NCI-H2029 (cell line): ENCODE measurements at places on chromosomes 5 and 9.

DNA sequence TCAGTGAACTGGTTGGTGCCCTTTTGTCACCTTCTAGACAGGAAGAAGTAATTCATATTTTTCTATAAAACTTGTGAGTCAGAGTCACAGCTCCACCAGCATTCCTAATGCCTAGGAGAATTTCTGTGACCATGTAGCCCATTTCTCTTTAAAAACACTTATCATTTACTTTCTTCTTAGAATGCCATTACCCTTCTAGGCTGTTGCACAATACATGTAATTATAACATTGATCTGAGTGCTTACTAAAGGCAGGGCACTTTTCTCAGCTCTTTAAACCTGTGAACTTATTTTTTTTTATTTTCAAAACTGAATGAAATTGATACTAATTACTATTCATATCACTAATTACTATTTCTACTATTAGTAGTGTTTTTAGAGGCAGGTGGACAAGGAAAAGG is 373.7 kb downstream of the TLE4 start:
- no peak for DNase-seq

DNA sequence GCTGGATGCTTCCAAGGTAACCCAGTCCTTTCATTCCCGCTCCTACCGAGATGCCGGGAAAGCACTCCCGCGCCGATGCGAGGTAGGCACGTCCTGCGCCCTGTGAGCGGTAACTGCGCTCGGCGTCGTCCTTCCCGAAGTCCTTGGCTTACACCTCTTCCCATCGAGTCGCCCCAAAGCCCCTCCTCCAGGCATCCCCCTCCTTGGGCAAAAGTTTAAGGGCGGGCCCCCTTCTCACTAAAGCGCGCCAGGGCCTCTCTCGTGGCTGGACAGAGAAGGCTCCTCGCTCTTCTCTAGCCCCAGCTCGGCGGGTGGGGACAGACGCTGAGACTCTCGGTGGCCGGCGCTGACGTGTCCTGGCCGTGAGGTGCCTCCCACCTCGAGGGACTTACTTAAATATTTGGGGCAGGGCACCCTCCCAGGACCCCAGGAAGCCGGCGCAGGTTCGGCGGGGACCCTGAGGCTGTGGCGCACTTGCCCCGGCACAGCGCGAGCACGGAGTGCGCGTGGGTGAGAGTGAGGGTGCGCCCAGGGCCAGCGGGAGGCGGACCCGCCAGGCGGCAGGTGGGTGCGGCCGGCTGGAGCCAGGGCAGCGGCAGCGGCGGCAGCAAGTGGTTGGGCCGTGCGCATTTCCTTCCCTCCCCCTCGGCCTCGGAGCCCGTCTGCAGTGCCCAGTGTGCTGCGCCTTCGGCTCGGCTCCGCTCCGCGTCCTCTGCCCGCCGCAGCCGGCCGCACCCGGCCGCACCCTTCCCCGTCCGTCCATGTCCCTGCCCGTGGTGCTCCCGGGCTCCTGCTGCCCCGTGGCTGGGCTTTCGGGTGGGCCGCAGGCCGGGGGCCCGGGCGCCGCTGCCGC is at the start of gene ENTREP1:
Gene ENTREP1 (plus strand): TSS at position 667 of the 853 bp plus-strand sequence. CDS start 95 bp downstream, at position 762.
- DNase-seq = peak; percentile 68

DNA sequence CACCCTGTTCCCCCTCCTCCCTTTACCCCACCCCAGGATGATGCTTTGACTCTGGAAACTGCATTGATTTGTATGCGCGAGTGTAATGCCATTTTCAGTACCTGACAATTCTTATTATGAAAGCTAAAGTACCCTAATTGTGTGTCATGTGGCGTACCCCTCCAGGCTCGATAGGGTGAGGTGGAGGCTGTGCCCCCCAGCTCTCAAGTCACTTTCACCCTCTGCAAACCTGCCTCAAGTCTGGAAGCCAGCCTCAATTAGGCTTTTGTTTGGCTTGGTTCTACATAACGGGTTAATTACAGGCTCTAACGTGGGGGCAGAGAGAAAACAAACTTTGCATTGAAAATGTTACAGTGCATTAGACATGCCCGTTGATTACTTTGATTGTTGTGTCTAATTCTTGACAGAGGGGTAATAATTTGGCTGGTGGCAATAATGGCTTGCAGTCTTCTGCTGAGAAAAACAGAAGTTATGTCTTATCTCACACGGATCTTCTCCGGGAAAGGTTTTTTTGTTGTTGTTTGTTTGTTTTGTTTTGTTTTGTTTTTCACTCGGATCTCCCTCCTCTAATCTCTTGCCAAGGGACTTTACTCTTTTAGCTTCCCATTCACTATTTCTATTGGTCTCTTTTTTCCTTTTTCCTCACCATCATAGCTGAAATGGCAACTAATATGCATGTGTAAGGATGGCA is 12.6 kb downstream of the ISL1 start:
- no peak for DNase-seq

DNA sequence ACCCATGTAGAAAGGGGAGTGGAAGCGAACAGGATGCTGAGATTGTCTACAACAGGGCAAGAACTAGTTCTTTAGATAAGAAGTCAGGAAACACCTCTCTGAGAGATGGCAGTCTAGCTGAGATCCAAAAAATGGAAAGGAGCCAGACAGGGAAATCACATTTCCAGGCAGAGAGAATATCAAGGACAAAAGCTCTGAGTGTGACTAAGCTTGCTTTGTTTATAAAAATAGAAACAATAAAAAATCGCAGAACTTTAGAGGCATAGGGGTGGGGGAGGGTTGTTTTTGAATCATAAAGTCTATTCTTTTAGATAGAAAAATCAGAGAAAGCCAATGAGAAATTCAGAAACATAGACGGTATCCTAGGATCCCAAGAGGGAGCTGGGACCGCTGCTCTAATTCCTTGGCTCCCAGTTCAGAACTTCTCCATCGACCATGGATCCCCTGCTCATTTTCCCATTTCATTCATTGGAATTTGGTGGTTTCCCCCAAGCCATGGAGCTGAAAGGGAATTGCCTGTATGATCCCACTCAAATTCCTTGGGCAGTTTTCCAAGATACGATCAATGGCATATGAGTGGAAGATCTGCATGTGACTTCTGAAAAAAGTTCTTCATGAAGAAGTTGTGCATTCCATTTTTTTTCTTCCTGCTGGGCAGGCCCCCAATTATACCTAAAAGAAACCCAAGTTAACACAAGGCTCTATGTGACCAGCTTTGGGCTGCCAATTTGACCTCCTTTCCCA is 182.0 kb downstream of the GRIA1 start:
- no peak for DNase-seq

DNA sequence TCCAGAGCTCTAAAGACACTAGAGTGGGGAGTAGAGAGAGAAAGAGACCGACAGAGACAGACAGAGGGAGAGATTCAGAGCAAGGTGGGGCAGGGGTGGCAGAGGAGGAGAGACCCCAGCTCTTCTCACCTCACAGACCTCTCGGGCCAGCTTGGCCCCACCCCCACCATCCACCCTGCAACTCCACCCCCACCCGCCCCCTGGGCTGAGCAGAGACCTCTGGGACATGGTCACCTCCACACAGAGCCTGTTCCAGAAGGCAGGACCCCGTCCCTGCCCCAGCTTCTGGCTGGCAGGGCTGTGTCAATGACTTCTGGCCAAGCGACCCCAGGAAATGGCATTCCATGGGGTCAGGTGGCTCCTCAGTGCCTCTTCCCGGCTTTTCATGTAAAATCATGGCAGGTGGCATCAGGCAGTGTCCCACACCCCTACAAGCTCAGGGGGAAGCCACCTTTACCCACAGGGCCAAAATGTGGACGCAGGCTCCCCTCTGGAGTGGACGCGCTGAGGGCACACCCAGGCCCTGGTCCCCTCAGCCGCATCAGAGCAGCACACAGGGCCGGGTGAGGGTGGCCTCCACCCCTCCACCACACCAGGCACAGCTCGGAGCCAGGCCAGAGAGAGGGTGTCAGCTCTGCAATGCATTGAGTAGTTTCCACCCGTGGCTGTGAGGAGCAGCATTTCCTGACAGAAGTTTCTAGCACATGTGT is 131.2 kb upstream of the LPCAT1 start:
- no peak for DNase-seq

DNA sequence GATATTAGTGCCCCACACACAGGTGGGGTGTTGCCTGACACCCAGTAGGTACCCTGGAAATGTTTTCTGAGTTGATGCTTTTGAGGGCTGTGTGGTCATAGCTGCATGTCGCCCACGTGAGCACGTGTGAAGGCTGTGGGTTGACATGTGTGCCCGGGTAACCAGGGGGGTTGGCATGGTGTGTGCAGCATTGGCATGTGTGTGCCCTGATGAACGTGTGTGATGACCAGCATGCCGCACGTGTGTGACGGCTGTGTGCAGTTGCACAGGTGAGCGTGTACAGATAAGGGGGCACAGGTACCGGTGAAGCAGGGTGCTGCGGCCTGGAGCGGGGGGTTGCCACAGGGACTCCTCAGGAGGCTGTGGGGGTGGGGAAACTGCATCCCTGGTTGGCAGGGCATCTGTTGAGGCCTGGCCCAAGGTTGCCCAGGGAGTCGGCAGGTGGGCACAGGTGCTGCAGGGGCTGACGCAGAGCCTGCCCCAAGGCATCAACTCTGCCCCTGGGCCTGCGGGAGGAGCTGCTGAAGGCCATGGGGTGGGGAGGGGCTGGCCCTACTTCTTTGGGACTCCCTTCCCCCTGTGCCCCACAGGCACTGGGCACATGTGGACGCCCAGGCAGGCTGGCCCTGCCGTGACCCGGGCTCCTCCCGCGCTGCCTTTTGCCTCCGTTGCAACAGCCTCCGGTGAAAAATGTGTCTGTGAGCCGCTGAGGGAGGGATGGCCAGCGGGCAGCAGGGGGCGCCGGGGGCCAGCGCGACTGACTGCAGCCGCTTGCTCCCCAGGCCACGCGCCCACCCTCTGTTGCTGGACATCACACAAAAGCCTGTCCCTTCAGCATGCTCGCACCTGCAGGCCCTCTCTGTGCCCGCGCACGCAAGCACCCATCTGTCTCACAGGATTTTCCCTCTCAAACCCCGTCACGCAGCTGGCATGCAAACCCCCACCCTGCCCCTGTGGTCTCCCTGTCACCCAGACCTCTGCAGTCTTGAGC is 2.2 kb downstream of the UNC5A start:
- no peak for DNase-seq

GRCh38 chr9:976943-977837 is 735 bp downstream of the DMRT3 start:
- peak; percentile 48 for DNase-seq

- DNase-seq = peak; percentile 55
Measured at GRCh38 chr5:77851176-77852067, 75.3 kb upstream of the TBCA start.

DNA sequence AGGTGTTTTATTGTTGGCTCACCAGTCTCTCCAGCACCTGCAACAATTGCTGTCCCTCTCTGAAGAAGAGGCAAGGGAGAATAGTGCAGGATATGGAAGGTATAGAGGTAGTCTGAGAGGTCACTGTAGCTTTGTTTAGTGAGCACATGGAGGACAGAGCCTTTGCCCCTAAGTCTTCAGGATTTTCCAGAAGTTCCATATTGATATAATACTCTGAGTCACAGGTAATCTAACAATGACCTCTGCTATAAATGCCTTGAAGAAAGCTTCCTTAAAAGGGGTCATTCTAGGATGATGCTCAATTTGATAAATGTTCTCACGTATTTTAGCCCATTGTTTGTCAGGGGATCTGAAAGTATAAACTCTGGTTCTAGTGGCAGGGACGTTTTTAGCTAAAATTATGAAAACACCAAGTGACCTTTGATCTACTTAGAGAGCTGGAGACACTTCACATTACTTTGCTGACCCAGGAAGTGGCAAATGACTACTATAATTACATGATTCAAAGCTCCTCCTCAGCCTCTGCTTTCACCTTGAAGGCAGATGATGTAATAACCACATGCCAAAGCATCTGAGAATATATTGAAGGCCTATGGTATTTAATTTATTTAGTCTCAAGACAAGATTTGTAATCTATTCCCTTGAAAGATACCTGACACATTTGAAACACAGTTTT is 366.9 kb upstream of the NUDT12 start:
- DNase-seq = no peak

- DNase-seq = peak; percentile 26
Measured at GRCh38 chr9:117247266-117247665, 167.6 kb downstream of the ASTN2 start.

DNA sequence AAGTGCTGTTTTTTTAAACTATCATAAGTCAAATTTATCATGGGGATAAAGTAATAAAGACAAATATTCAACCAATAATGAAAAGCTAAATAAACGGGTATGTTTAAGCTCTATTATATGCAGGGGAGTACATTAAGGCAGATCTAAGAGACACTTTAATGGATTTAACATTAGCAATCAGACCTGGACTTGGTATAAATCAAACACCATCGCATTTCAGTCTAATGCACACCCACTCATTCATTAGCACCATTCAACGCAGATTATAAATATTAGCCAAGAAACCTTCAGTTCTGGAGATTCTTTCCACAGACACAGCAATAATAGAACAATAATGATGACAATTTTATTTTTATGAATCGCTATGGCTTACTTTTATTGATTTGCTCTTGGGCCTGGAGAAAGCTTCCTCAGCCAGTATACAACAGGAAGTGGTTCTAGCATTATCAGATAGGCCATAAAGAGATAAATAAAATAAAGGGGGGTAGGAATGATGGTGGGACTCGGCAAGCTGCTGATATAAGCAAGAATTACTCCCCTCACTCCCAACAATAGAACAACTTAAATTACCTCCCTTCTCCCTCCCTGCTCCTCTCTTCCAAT is 172.2 kb downstream of the PSAT1 start:
- DNase-seq = no peak

DNA sequence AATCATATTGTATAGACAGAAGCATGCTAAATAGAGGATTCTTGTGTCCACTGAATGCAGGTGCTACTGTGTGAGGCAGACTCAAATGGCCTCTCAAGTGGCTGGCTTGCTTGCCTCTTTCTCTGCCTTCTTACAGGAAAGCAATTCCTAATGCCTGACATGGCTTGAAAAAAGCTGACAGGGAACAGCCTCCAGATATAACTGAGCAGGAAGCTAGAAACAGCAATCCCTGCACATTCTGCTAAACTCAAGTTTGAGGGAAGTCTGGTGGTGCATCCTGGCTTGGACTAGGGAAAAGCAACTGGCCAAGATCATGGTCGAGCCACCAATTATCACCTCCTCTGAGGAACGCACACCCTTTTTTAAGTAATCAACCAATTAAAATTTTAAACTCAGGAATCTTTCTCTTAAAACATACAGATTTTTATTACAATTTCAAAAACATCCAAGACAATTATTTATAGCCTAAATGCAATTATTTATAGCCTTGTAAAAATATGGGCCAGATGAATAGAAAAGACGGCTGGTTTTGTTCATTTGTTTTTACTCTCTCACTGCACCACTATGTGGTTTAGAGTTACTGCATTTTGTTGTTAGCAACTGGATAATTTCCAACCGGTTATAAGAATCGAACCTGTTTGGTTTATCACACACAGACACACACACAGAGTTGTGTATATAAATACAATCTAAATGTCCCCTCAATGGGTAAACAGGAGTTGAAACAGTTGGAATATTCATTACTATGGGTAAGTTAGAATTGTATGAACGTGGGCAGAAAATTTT is 290.9 kb upstream of the ANKRD55 start:
- DNase-seq = no peak

GRCh38 chr5:131265311-131265803 is 1.5 kb downstream of the CDC42SE2 start:
- no peak for DNase-seq

GRCh38 chr5:11851416-11851815 is 52.8 kb downstream of the CTNND2 start:
- DNase-seq = no peak
